Fibroblast of pulmonary artery (primary cell): ENCODE measurements at places on chromosomes 12 and 14.
A peak's percentile ranks its signal among the peaks of the same experiment; 100 is the strongest.

GRCh38 chr12:25384038-25384892 lies 133.5 kb upstream of the KRAS start:
- peak; percentile 4 for DNase-seq

DNA sequence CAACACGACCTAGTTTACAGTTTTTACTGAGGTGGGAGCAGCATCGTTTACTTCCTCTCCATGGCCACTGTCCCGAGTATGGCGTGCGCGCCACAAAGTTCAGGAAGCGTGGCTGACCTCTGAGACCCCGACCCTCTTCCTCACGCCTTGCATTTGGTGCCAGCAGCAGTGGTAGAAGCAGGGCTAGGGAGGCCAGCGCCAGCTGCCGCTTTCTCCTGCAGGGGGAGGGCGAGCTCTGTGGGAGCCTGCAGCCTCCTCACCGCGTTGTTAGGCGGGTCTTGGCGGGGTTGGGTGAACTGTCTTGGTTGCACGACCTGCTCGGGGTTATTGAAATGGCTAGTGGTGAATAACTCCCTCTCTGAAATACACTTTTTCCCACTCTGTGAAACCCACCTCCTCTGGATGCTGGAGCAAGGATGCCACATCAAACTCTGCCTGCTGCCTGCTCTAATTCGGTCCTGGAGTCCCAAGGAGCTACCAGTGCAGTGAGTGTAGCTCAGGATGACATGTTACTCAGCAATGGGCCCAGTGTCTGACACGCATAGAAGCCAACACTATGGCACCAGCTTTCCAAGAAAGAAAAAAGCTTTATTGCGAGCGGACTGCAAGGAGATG lies 22.3 kb upstream of the TDRD9 start:
- DNase-seq, result no peak

GRCh38 chr14:99203801-99204200 lies 68.2 kb downstream of the BCL11B start:
- no peak for DNase-seq

DNA sequence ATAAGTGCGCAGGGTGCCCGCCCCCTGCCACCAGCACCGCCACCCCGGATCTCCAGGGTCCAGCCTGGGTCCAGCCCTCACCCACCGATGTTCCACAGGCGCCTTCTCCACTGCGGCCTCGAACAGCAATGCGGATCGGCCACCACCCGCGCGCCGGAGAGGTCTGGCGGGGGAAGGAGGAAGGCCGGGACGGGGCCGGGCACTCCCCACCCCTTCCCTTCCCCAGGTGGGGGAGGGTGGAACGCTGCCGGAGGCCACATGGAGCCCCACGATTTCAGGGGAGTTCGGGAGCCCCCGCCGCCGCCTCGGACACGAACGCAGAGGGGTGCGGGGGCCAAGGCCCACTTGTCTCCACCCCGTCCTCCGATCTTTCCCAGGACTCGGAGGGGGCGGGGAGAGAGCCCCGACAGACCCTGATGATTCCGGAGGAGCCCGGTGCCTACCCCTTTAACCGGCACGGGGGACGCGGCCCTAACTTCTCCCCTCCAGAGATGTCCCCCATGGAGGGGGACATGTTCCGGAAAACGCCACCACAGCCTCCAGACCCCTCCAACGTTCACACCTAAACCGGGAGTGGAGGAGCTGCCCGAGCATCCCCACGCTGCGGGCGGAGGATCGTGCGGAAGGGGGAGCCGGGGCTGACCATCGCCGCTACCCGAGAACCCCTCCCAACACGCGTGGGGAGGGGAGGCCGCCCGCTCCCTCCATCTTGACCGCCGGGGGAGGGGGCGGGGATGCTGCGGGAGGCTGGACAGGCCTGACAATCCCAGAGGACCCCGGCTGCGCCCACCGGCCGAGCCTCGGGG lies 1.1 kb downstream of the ATXN2 start:
- peak; percentile 49 for DNase-seq

- no peak for DNase-seq
These were observed 605 bp downstream of the ANKRD52 start for GRCh38 chr12:56257491-56258067.
